ENCODE measurements at places on chromosomes 6 and 20.

- DNase-seq: no peak
Observed at GRCh38 chr6:53960311-53960710, 150.9 kb upstream of the MLIP start.

DNA sequence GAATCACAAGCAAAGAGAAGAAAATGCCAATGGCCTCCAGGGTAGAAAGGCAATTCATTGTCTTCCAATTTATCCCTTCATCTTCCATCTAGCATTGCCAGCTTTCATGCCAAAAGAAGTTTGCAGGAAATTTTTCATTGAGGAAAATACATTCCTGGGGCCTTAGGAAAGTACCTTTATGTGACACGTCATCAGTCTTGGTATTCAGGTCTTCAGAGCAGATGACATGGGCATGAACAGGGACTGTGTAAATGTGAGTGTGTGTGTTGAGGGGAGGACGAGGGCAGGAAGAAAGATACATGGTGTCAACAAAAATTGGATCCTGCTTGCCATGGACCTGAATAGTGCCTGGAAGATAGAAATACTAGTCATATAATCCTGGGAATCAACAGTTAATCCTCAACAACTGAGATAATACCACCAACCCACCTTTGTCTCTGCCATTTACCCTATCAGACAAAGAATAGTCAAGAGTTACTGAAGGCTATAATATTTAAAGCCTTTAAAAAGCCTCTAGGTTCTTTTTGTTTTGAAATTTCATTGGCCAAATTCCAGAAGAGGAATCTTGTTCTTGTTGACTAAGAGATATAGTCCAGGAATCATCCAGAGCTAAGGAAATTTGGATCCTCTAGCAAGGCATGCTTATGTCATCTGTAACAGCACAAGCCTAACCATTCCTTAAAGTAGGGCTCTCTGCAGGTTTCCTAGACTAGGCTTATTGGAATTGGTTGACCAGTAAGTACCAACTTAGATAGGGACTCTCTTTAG, 405.8 kb upstream of the SASH1 start:
- no peak for DNase-seq

- no peak for DNase-seq
Observed at GRCh38 chr6:35038076-35038475, 103.1 kb downstream of the TCP11 start.

GRCh38 chr20:47999166-47999565, 213.9 kb upstream of the SULF2 start:
- no peak for DNase-seq

- DNase-seq: no peak
Observed at GRCh38 chr20:53872561-53873229, 197.7 kb downstream of the BCAS1 start.
